ENCODE measurements at places on chromosomes 7 and 10. TPM values are rescaled to one million over a fixed set of nuclear protein-coding genes. Genes with fewer than 3 reads are reported as not detected.

- DNase-seq: no peak
Measured at GRCh38 chr10:93615576-93616235, 3.4 kb downstream of the PDE6C start.

GRCh38 chr7:128268233-128268632 lies 27.2 kb downstream of the LEP start:
- no peak for DNase-seq

The OR2A12 gene
- total RNA-seq: not detected

The CYP17A1 gene
- not detected for total RNA-seq

All from MG63 (cell line).